Stimulated activated CD8-positive, alpha-beta memory T cell treated with anti-CD3 and anti-CD28 coated beads, Interleukin-15, amount 100 ng/mL, for 4 hours (primary cell): ENCODE measurements at places on chromosomes 2 and 18.

- DNase-seq, result no peak
Observed at GRCh38 chr2:164388511-164388910, 232.8 kb downstream of the GRB14 start.

DNA sequence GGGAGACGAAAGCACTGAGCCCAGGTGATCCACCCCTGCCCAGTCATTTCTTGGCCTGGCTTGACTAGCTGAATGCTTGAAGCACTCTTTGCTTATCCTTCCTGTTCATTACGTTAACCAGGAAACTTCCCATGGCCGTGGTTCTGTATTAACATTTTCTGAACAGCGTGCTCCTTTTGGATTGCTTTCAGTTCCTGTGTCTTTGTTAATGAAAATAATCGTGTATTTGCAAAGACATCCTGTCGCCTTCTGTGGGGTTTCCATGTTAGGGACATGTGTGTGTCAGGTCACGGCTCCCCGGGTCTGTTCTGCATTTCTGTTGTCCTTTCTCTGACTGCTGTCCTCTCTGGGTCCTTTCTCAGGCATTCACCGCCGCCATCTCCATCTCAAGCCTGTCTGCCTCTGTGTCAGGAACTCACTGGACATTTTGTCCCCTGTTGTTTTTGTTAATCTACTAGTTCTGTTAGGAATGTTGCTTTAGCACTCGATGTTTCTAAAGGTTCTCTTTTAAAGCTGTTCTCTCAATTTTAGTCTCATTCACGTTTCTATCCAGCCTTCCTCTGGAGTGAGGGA, 434.1 kb upstream of the HS6ST1 start:
- DNase-seq, result no peak

DNA sequence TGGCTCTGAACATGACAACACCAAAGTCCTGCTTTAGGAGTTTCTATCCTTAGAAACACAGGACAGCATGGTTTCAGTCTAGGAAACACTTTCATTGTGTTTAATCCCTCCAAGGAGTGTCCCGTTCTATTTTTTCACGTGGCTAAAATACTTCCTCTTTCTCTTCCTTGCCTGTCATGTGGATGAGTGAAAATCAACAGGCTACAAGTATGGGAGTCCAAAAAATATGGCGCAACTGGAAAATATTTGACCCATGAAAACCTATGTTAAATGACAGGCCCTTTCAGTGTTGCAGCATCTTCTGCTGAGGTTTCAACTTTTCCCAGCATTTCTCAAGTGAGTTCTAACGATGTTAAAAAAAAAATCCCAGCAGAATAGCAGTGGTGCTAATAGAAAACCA, 146.3 kb downstream of the LAMA3 start:
- DNase-seq, result no peak

GRCh38 chr2:54535599-54536195, 79.6 kb downstream of the SPTBN1 start:
- no peak for DNase-seq

DNA sequence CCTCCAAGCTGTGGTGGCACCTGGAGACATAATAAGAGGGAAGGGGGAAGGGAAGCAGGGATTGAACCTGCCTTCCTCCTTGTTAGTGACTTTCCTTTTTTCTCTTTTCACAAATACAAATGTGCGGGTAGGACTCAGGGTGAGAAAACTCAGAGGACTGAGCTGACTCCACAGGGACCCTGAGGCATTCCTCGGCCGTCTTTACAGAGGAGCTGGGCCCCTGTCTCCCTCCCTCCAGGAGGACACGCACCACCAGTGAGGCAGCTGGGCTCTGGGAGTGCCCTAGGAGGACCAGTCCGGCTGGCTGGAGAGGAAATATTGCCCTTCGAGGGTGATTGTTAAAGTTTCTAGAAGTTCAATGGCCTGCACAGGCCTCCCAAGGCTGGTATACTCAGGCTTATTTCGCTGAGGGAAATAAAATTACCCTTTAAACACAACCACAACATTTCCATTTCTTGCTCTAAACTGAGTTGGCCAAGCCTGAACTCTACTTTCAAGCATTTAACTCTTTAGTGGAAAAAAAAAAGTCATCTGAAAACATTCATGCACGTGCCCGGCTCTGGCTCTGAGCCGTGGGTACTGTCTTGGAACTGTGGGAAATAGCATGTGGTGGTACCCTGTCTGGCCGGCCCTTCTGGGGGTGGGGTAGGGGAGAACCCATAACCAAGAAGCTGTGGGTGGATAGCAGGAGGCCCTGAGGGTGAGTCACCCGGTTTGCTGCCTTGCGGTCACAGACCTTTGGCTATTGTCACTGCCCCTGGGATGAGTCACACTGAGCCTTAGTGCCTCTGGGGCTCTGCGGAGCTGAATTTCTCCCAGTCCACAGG, 116.0 kb downstream of the COPS8 start:
- DNase-seq, result no peak
